ENCODE measurements at places on chromosomes 16 and 17. TPM values are rescaled to one million over a fixed set of nuclear protein-coding genes. Genes with fewer than 3 reads are reported as not detected.

DNA sequence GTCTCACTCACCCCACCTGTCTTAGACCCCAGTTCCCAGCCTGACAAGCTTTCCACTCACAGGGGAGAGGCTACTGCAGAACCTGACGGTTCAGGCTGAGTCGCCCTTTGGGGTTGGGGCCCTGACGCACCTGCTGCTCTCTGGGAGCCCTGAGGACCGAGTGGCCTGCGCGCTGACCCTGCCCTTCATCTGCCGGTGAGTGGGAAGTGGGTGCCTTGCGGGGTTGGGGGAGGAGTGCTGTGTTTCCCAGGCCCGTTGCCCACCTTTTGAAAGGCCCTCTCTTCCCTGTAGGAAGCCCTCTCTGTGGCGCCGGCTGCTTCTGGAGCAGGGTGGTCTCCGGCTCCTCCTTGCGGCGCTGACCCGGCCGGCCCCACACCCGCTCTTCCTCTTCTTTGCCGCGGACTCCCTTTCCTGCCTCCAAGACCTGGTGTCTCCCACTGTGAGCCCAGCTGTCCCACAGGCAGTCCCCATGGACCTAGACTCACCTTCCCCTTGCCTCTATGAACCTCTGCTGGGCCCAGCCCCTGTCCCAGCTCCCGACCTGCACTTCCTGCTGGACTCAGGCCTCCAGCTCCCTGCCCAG lies 6.1 kb upstream of the TGFB1I1 start:
- no peak overlapping the region for H3K27ac ChIP-seq
- H3K4me1 ChIP-seq = peaks cover 14% of the 10 kb centered on the region
- no peak for DNase-seq

DNA sequence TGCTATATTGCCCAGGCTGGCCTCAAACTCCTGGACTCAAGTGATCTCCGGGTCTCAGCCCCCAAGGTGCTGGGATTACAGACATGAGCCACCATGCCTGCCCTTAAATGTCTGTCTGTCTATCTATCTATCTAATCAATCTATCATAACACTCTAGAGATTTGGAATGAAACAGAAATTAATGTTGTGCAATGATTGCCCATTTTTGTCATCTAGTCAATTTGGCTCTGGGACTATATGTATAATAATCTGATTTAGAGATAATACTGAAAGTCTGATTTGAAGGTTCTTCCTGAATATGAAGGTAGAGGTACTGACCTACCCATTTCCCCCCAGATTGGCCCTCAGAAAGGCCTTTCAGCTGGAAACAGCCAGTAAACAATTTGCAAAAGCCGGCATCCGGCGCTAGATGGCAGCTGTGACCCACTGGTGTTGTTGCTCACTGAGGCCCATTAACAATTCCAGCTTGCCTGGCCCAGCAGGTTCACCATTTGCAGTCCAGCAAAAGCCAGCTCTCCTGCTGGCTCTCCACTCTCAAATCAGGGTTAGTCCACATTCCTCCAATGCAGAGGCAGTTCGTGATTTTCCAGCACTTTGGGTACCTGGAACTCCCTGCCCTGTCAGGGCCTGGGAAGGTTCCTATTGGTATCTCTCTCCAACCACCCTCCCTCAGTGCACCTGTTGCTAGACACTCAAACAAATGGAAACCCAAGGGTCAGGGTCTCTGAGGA lies 22.9 kb upstream of the C16orf87 start:
- no peak overlapping the region for H3K4me3 ChIP-seq
- H3K27ac ChIP-seq = no peak overlapping the region
- no peaks in the 10 kb centered on the region for H3K4me1 ChIP-seq

DNA sequence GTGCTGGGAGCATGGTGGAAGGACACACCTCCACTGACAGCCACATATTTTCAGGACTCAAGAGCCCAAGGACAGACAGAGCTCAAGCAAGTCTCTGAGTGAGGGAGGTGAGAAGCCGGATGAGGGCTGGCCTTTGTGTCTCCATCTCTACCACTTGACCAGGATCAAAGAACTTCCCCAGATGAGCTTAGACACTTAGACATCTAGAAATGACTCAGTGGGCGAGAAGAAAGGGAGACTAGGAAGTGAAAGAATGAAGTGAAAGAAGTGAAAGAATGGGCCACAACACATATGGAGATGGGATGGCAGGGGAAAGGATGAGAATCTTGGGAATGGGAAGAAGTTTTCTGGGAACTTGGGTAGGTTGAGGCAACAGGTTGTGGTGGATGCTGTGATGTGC lies 274.9 kb upstream of the CCL2 start:
- no peak for DNase-seq
- H3K36me3 ChIP-seq = no peaks in the 10 kb centered on the region
- H3K27me3 ChIP-seq = no peaks in the 10 kb centered on the region
- no peaks in the 10 kb centered on the region for H3K4me1 ChIP-seq
- H3K27ac ChIP-seq = no peak overlapping the region

DNA sequence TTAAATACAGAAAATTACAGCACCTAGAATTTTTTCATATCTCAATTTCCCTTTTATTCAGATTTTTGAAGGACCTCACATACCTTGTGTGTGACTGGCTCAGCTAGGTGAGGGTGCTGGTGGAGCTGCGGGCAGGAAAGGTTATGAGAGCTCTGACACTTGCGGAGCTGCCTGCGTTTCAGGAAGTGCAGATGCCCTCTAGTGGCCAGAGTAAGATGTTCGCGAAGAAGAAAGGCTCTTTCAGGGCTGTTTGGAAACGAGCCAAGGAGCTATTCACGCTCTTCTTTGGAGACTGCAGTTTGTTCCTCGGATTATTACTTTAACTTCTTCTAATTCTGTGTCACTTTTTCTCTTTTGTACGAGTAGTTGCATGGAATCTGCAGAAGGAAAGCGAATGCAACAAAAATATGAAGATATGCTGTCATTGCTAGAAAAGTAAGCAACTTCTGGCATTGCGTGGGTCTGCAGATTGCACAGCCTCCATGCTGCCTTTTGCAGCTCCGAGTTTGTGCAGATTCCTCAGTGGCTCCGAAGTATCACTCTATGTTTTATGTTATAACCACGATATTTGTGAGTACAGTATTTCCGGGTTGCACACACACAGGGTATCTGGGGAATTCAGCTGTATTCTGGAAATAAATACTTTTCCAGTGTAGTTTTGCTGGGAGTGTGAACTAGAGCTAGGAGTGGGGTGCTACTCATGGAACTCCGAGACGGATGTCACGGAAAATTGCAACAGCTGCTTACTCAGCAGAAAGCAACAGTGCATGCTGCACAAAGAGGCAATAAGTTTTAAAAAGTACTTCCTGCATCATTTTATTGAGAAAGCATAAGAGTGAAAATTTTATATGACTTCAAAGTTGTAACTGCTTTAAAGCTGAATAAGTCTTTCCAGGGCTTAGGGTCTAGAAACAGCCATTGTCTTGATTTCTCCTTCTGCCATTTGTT lies 46.3 kb downstream of the DNAH9 start:
- H3K4me3 ChIP-seq = no peak overlapping the region
- no peaks in the 10 kb centered on the region for H3K36me3 ChIP-seq
- H3K27me3 ChIP-seq = no peaks in the 10 kb centered on the region
- H3K27ac ChIP-seq = no peak overlapping the region

DNA sequence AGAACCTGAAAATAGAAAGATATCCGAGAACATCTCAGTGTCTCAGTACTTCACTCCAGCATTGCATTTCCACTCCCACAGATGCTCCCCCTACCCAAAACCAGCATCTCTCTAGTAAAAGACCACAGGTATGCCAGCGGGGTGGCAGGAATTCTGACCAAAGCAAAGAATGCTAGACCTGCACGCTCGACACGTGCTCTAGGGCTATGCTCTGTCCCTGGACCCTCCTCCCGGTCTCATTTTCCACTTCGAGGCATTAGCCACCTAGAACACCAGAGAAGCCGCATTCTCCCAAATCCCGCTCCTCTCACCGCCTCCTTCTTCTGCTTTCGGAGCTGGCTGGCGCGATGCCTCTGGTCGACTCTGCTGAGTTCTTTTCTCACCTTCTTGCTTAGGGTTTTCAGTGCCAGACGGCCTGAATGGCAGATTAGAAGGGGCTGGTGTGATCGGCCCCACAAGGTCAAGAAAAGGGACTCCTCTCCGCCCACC lies 487 bp downstream of the TSR1 start:
- H3K4me3 ChIP-seq = peak overlapping the region; percentile 99
- H3K27ac ChIP-seq = peak overlapping the region; percentile 94
- H3K36me3 ChIP-seq = peaks cover 13% of the 10 kb centered on the region
- H3K4me1 ChIP-seq = peaks cover 25% of the 10 kb centered on the region
- no peak for DNase-seq
- no peaks in the 10 kb centered on the region for H3K27me3 ChIP-seq

GRCh38 chr17:80254396-80255251 lies 6.0 kb upstream of the RNF213 start:
- no peak overlapping the region for H3K4me3 ChIP-seq
- peak overlapping the region; percentile 89 for H3K27ac ChIP-seq
- H3K4me1 ChIP-seq = peaks cover 21% of the 10 kb centered on the region
- H3K27me3 ChIP-seq = no peaks in the 10 kb centered on the region

- H3K27me3 ChIP-seq = no peaks in the 10 kb centered on the region
- no peaks in the 10 kb centered on the region for H3K36me3 ChIP-seq
- no peak for DNase-seq
- H3K27ac ChIP-seq = no peak overlapping the region
- no peaks in the 10 kb centered on the region for H3K4me1 ChIP-seq
These were observed 72.6 kb downstream of the SDK2 start for GRCh38 chr17:73571511-73572130.

- no peak overlapping the region for H3K4me3 ChIP-seq
- no peaks in the 10 kb centered on the region for H3K36me3 ChIP-seq
- no peaks in the 10 kb centered on the region for H3K27me3 ChIP-seq
- DNase-seq = no peak
- H3K4me1 ChIP-seq = no peaks in the 10 kb centered on the region
These were observed 391.4 kb upstream of the MAF start for GRCh38 chr16:79991969-79992368.

GRCh38 chr16:53065461-53066061 lies 10.8 kb downstream of the CHD9 start:
- peak overlapping the region; percentile 12 for H3K27ac ChIP-seq
- no peak overlapping the region for H3K4me3 ChIP-seq
- H3K27me3 ChIP-seq = no peaks in the 10 kb centered on the region
- no peak for DNase-seq
- peaks cover 31% of the 10 kb centered on the region for H3K4me1 ChIP-seq

Gene PRAC1
- total RNA-seq = not detected

Gene MYO18A
- total RNA-seq = 27.8 TPM

Gene CD300LF
- not detected for total RNA-seq

Gene KLHL10
- not detected for total RNA-seq

Gene KRT25
- total RNA-seq = not detected

Gene MYCBPAP
- total RNA-seq = 0.46 TPM

Gene SOX9
- 1.9 TPM for total RNA-seq

Data from osteocyte (in vitro differentiated cells).